ENCODE measurements at places on chromosomes 6 and 20.

DNA sequence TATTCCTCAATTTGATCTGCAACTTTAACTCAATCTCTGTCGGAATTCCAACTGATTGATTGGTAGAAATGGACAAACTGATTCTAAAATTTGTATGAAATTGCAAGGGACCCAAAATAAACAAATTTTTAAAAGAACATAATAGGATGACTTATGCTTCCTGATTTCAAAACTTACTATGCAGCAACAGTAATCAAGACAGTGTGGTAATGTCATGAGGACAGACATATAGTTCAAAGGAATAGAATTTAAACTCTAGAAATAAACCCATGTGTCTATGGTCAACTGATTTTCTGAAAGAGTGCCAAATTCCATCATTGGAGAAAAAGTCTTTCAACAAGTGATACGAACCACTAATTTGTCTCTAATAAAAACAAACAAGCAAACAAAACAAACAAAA, 1320.1 kb upstream of the GJE1 start:
- DNase-seq, result peak; percentile 5

DNA sequence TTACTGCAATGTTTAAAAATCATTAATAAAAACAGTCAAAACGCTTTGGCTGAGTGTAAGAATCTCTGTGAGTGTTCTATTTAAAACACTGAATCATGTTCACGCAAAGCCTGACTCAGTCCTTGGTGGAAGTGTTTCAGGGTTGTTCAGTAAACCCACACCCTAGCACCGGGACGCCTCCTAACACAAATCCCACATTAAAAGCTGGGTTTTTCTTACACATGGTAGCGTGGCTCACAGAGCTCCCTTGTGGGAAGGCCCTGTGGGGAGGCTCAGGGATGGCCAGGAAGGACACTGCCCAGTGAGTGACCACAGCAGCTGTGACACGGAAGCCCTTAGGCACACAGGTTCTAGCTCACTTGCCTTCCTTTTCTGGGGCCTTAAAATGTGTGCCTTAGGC, 80.2 kb downstream of the GMPR start:
- DNase-seq, result peak; percentile 68

GRCh38 chr6:163490826-163491577, 76.5 kb downstream of the QKI start:
- no peak for DNase-seq

GRCh38 chr20:61875221-61875885, 190.3 kb downstream of the TAF4 start:
- DNase-seq, result no peak

GRCh38 chr6:144395014-144395413, 109.9 kb downstream of the UTRN start:
- DNase-seq, result peak; percentile 33

GRCh38 chr6:154039231-154039842, at the start of gene OPRM1:
TSS of gene OPRM1 (plus strand) at chr6:154039240. CDS start at chr6:154039545, 305 bp downstream.
- DNase-seq, result peak; percentile 17

DNA sequence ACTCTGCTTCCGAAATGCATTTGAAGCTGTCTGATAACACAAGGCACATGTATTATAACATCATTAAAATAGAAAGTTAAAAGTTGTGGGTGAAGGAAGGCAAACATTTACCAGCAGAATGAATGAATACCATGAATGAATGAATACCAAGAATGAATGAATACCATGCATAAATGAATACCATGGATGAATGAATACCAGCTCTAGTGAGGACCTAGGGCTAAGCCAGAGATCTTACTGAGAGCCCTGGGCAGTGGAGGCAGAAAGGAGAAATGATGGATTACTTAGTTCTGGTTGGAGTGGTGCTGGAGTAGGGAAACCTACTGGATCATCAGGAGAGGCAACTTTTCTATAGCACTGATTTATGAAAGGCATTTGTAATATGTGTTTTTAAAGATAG, 998.0 kb downstream of the KIF16B start:
- no peak for DNase-seq

DNA sequence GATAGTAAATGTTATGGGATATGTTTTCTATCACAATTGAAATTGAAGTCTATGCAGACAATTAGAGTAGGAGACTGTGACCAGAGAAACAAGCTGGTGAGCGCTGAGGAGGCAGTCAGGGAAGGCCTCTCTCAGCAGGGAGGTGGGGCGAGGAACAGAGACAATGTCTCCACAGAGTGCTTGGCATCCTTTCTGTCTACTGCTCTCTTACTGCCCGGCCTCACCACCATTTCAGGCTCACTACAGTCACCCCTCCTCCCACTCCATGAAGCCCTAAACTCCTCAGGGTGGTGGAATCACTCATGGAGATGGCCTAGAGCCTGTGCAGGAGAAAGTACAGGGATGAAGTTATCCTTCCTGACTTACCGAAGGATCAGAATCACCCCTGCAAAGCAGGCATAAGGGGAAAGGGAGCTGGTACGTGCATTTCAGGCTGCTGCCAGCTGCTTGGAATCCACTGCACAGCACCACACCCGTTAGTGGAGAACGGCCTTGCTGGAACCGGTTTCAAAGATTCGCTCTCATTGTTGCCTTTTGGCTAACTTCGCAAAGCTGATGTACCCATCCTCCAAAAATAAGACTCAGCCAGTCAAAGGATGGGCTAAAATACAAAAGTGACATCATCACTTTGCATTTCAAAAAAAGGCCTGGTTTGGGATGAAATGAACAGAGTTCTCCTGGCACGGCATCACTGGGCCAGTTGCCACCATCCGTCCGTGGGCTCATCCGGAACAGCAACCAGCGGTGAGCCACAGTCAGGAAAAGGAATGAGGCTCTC, 67.3 kb downstream of the SLC22A23 start:
- no peak for DNase-seq

DNA sequence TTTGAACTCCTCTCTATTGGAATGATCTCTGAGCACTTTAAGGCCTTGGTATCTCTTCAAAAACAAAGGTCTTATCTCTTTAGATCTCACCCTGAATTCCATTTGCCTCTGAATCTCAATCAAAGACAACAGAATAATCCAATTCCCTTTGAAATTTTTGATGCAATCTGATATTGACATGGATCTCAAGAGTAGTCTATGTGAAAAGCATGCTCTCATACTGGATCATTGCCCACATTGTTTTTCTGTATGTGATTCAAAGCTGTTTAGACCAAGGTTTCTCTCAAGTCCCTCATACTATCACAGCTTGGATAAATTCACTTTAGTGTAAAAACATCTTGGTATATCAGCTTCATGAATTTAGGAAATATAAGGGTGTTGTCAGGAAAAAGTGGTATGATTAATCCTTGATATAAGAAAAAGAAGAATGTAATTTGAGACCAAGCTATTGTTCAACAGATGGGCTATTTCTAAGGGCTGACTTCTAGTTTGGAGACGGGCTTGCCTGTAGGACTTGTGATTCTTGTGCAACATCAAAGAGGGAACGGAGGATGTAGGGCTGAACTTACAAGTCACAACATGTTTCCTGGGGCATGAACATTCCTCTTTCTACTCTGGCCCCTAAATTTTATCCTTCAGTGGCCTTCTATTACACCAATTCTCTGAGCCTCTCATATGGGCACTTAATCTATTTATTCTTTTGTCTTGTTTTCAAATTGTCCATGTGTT, 77.9 kb upstream of the CITED2 start:
- no peak for DNase-seq

DNA sequence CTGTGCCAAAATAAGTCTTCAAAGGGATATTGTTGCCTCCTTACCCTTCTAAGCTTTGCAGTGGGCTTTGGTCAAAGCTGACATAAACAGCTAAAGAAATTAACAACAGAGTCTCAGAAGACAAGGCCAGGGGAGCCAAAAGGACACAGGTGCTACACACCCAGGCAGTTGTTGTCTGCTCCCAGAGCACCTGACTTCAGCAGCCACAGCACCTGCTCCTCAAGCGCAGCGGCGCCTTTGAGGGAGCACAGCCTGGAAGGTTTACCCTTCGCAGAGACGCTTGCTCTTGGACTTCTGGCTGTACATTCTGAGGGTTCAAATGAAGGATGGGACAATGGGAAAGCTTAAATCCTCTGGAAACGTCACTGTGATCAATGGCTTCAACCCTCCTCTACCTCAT, 16.6 kb downstream of the B4GALT5 start:
- no peak for DNase-seq

GRCh38 chr6:168166627-168167026, 87.6 kb upstream of the FRMD1 start:
- DNase-seq, result no peak

- no peak for DNase-seq
Observed at GRCh38 chr6:86756640-86757229, 180.6 kb upstream of the HTR1E start.

GRCh38 chr20:58973866-58974265, 7.2 kb upstream of the NELFCD start:
- DNase-seq, result no peak
